ENCODE measurements at places on chromosomes 1 and 21.

DNA sequence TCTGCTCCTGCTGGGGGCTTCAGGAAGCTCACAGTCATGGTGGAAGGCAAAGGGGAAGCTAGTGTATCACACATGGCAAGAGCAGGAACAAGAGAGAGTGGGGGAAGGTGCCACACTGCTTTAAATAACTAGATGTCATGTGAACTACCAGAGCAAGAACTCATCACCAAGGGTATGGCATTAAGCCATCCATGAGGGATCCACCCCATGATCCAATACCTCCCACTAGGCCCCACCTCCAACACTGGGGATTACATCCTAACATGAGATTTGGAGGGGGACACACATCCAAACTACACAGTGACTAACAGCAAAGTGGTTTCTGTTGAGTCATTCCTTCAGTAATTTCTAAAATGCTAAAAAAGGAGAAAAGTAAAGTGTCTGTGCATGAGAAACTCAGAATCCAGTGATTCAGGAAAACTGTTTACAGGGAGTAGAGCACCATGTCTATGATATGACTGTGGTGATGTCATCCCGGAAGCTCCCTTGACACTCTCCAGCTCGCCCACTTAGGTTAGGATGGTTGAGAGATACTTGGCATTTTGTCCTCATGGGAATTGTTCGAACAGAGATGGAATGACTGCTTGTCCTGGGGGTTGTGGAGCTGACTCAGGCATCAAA, 50.3 kb downstream of the CHD1L start:
- DNase-seq = no peak

- no peak for DNase-seq
These were observed 5.8 kb upstream of the SLC9C2 start for GRCh38 chr1:173608503-173609216.

GRCh38 chr1:53860967-53861411, 22.9 kb upstream of the NDC1 start:
- peak; percentile 60 for DNase-seq

- DNase-seq = no peak
These were observed 1.8 kb downstream of the ERRFI1 start for GRCh38 chr1:8024329-8024728.

- DNase-seq = no peak
These were observed 4.7 kb downstream of the CRB1 start for GRCh38 chr1:197272791-197273190.

GRCh38 chr1:33724348-33724747, 139.5 kb upstream of the HMGB4 start:
- DNase-seq = peak; percentile 38

GRCh38 chr1:153261281-153262069, 2.0 kb downstream of the LORICRIN start:
- DNase-seq = no peak

- no peak for DNase-seq
These were observed 58.3 kb downstream of the SYT14 start for GRCh38 chr1:209996348-209996747.

GRCh38 chr1:214532070-214532469, 19.3 kb downstream of the PTPN14 start:
- no peak for DNase-seq

GRCh38 chr1:232626452-232626851, 3.5 kb downstream of the SIPA1L2 start:
- DNase-seq = no peak

GRCh38 chr1:26570287-26570686, 40.7 kb downstream of the RPS6KA1 start:
- DNase-seq = no peak

GRCh38 chr1:19477284-19478249, 7.8 kb downstream of the CAPZB start:
- DNase-seq = peak; percentile 76

DNA sequence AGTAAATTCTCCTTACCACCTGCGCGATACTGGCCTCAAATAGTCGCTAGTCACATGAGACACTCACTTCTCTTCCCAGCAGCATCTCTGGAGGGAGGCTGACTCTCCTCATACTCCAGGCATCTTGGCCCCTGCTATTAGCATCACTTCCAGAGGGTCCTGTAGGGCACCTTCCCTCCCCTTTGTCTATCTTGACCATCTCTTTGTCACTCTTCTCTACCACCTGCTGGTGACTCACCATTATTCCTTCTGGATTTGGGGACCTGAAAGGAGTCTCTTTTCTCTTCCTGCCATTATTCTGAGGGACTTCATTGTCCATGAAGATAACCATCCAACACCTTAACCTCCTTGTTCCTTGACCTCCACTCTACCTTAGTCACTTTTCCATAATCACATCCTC, 31.7 kb upstream of the GPR37L1 start:
- DNase-seq = no peak

DNA sequence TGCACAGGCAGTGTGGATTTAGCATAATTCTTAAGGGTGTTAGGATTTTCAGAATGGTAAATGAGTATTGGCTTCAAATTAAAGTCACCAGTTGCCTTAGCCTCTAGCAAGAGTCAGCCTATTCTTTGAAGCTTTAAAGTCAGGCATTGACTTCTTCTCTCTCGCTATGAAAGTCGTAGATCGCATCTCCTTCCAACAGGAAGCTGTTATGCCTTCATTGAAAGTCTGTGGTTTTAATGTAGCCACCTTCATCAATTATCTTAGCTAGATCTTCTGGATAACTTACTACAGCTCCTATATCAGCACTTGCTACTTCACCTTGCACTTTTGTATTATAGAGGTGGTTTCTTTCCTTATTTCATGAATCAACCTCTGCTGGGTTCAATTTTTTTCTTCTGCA, 320.2 kb downstream of the PTPRC start:
- no peak for DNase-seq

DNA sequence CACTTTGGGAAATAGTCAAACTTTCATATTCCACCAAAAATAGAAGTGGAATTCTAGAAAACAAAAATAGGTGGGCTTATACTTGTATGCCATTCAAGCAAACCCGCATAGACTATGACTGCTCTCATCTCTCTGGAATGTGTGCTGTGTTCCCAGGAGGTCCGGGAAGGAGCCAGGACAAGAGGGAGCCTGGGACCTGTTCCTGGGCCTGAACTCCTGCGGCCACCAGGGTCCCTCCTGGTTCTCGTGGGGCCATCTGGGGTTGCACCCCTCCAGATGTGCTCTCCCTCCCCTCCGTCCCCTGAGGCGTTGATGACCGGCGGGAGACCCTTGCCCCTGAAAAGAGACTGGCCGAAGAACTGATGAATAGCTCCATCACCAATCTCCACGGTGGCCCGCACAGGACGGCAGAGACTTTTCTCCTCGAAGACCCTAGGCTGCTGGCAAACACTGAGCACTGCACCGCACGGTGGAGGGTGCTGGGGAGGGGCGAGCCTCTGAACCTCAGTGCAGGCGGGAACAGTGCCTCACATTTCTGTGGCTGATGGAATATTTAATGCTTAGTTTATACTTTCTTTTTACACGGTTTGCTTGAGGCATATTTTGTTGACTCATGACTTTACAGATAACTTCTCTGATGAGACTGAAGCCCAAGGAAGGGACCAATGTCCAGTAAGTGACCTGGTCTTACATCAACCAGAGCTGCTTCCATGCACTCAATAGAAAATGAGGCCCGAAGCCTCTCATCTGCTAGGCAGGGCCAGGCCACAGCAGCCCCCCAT, 9.6 kb upstream of the ADARB1 start:
- DNase-seq = no peak

GRCh38 chr1:112513112-112513870, 4.5 kb downstream of the WNT2B start:
- DNase-seq = no peak

- no peak for DNase-seq
These were observed 62.9 kb downstream of the ADAMTS1 start for GRCh38 chr21:26782331-26782730.

- DNase-seq = peak; percentile 55
These were observed 88.8 kb downstream of the STUM start for GRCh38 chr1:226637147-226637935.

DNA sequence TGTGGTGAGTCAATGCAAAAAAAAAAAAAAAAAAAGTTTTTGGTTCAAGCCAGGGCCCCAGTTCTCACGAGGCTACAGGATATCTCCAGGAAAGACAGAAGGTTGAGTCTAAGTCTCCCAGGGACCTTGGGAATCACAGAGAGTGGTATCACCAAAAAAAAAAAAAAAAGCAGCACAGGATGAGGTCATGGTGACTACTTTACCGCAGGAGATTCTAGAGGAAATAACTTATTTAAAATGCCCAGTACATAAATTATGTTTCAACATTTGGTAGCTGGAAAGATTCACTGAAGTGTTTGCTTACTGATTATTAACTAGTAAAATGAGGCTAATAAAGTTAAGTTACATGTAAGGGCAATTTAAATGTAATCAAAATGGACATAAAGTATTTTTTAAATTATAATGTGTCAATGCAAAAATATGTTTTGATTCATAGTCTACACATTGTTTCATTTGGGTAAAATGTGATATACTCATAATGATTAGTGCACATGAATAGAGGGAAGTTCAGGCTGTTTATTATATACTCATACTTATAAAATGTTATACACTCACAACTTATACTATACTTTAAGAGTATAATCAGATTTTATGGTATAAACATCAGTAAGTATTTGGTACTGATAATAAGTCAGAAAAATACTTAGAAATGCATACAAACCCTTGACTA, 84.1 kb downstream of the PLPPR5 start:
- no peak for DNase-seq

GRCh38 chr1:53629101-53629691, 109.8 kb downstream of the GLIS1 start:
- peak; percentile 28 for DNase-seq

DNA sequence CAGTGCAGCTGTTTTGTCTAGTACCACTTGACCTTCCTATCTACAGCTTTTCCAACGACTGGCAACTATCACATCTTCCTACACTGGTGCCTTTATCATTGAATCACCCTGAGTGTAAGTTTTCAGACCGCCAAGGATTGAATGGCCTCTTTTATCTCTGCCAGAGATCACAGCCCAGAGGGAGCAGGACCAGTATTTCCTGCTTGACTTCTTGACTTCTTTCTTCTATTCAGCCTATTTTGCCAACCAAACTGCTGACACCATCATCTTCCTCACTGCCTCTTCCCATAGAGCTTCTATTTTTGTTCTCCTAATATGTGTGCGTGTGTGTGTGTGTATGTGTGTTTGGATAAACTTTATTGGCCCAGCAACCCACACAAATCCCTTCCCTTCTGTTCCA, 53.8 kb downstream of the SERBP1 start:
- no peak for DNase-seq

DNA sequence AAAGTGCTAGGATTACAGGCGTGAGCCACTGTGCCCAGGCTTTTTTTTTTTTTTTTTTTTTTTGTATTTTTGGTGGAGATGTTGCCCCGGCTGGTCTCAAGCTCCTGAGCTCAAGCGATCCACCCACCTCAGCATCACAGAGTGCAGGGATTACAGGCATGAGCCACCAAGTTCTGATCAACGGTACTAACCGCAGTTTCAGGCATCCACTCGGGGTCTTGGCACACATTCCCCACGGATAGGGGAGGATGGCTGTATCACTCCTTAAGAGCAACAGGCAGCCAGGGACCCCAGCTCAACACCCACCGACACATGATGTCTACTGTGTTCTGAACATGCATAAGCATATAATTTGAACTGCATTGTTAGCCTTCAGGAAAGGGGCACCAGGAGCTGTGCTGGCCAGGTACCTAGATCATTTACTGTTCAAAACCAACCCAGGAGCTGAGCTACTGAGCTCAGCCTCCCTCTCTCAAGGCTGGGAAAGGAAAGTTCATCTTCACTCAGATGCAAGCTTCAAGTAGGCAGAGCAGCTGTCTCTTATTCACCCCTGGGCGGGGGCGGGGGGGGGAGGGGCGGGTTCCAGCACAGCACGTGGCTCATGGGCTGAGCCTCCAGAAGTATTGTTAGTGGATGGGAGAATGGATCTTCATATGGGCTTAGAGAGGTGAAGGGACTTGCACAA, 24.7 kb downstream of the CAPZB start:
- no peak for DNase-seq

GRCh38 chr1:75861831-75862230, 65.1 kb downstream of the MSH4 start:
- DNase-seq = no peak

- no peak for DNase-seq
These were observed 321.5 kb downstream of the NPHP4 start for GRCh38 chr1:5670590-5671350.

- DNase-seq = no peak
These were observed 116.2 kb downstream of the NFIA start for GRCh38 chr1:61198554-61198953.

GRCh38 chr1:17576519-17576853, 37.0 kb downstream of the ARHGEF10L start:
- no peak for DNase-seq

DNA sequence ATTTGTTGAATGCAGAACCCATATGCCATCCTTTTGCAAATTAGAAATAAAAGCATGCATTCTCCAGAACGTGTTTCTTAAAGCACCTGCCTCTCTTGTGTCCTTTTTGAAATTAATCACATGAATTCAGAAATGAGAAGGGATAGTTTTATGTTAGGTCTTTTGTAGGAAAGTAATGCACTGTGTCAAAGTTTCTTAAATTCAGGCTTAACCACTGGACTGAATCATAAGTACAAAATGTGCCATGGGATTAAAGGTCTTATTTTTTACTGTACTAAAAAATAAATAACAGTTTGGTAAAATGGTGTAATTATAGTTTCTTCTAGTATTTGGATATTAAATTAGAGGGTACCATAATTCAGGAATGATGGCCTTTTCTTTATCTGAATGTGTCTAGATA, 290.1 kb upstream of the USP25 start:
- DNase-seq = no peak

Data from activated CD8-positive, alpha-beta memory T cell treated with anti-CD3 and anti-CD28 coated beads for 24 hours (primary cell).